ENCODE measurements at places on chromosomes 6 and 20.
A peak's percentile ranks its signal among the peaks of the same experiment; 100 is the strongest.

- DNase-seq = no peak
- no peaks in the 10 kb centered on the region for H3K27me3 ChIP-seq
- no peak overlapping the region for H3K4me3 ChIP-seq
- H3K4me1 ChIP-seq = no peaks in the 10 kb centered on the region
- H3K27ac ChIP-seq = no peak overlapping the region
Measured at GRCh38 chr6:132790450-132790849, 8.0 kb downstream of the SLC18B1 start.

DNA sequence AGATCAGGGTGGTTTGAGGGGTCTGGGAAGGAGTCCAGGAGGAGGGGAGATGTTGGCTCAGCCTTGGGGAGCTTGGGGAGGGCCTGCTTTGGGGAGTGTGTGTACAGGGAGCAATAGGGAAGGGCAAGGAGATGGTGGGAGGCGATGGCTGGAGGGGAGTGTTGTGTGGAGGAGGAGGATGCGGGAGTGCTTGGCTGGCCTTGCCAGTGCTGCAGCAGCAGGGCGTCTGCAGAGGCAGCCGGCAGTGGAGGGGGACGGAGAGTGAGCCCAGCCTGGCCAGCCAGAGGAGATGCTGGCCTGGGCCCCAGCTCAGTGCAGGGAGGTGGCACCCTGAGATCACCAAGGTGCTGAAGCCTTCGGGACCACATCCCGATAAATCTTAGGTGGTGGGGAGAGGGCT lies 3.9 kb downstream of the IP6K3 start:
- no peak for DNase-seq
- no peaks in the 10 kb centered on the region for H3K36me3 ChIP-seq
- peaks cover 38% of the 10 kb centered on the region for H3K4me1 ChIP-seq
- no peaks in the 10 kb centered on the region for H3K27me3 ChIP-seq
- H3K27ac ChIP-seq = no peak overlapping the region

DNA sequence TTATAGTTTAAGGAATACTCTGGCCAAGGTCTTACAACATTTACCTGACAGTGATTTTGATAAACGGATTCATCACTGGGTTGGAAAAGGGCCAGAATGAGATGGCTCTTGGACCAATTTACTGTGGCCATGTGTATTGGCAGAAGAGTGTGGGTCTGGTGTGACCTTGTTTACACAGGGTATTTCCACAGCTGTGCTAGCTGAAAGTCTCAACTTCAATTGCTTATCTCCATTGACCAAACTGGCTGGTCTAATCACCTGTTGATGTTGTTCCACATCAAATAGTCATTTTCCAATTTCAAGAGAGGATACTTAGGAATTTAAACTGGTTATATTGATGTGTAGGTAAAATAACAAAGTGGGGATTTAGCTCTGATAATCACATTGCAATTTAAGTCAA lies 501.6 kb upstream of the MAP3K7 start:
- peaks cover 9% of the 10 kb centered on the region for H3K4me1 ChIP-seq
- no peak overlapping the region for H3K4me3 ChIP-seq
- no peaks in the 10 kb centered on the region for H3K36me3 ChIP-seq
- DNase-seq = no peak
- H3K27ac ChIP-seq = no peak overlapping the region

GRCh38 chr6:90062051-90062450 lies 167.8 kb downstream of the GJA10 start:
- DNase-seq = no peak
- no peaks in the 10 kb centered on the region for H3K27me3 ChIP-seq
- no peak overlapping the region for H3K27ac ChIP-seq
- no peaks in the 10 kb centered on the region for H3K4me1 ChIP-seq

GRCh38 chr6:157223021-157223430 lies 100.3 kb downstream of the TMEM242 start:
- H3K27me3 ChIP-seq = no peaks in the 10 kb centered on the region
- no peak overlapping the region for H3K27ac ChIP-seq
- peak; percentile 84 for DNase-seq
- H3K4me1 ChIP-seq = peaks cover 7% of the 10 kb centered on the region
- H3K4me3 ChIP-seq = no peak overlapping the region

GRCh38 chr6:14876778-14877613 lies 368.9 kb upstream of the JARID2 start:
- H3K27me3 ChIP-seq = no peaks in the 10 kb centered on the region
- H3K4me1 ChIP-seq = peaks cover 7% of the 10 kb centered on the region
- no peak for DNase-seq
- H3K27ac ChIP-seq = no peak overlapping the region
- no peak overlapping the region for H3K4me3 ChIP-seq

DNA sequence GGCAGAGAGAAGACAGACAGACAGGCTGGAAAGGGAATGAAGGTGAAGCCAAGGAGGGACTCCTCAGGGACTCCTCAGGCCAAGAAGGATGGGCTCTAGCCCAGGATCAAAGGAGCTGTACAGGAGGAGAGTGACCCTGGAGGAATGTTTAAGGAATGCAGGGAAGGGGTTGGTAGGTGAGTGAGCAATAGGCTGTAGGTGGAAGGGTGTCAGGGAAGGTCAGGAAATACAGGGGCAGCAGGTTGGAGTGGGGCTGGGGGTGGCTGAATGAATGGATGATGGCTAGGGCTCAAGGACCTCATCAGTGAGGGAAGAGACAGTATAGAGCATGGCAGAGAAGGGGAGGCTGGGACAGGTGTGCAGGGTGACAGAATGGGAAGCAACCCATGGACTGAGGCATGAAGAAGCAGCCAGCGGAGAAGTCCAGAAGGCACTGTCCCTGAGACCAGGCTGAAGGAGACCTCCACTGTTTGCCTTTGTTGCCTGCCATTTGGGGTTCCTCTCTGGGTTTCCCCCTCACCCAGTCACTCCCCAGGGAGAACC lies 13.2 kb downstream of the SYNGAP1 start:
- no peaks in the 10 kb centered on the region for H3K36me3 ChIP-seq
- H3K27me3 ChIP-seq = no peaks in the 10 kb centered on the region
- DNase-seq = no peak
- no peak overlapping the region for H3K4me3 ChIP-seq
- peaks cover 53% of the 10 kb centered on the region for H3K4me1 ChIP-seq
